Left cardiac atrium (tissue), 4 donors: ENCODE measurements at places on chromosomes 4 and X. TPM values are rescaled to one million over a fixed set of nuclear protein-coding genes. Genes with fewer than 3 reads are reported as not detected.

NKX1-1 gene
- total RNA-seq: not detected

UGT2B15 gene
- total RNA-seq: not detected

ETDB gene
- total RNA-seq: not detected

PAK3 gene
- 0.29 TPM for total RNA-seq

DNA sequence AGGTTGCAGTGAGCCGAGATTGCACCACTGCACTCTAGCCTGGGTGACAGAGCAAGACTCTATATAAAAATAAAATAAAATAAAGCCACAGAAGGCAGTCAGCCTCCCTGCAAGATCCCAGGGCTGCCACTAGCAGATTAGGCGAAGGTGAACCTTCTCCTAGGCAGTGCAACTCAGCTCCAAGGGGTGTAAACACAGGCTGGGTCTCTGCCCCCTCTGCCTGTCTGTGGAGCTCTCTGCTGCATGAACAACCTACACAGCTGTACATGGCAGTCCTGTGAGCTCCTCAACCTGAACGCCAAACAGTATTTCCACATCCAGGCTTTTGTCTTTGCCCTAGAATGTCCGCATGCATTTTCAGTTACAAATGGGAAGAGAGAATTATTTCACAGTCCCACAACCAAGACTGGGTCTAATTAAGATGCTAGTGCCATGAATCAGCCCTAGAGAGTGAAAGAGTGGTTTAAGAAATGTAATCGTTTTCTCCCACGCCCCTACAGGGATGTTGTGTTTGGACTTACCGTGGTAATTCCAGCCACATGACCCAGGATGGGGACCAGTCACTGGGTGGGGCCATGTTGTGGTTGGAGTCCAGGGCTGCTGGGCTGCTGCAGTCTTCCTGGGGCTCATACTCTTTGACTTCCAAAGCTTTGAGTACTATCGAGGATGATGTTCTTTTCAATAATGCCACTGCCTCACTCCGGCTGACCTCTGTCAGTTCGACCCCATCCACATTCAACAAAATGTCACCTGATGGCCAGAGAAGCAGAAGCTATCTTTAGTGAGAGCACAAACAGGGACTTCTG is 99.0 kb downstream of the FIP1L1 start:
- DNase-seq: peak; percentile 36

DNA sequence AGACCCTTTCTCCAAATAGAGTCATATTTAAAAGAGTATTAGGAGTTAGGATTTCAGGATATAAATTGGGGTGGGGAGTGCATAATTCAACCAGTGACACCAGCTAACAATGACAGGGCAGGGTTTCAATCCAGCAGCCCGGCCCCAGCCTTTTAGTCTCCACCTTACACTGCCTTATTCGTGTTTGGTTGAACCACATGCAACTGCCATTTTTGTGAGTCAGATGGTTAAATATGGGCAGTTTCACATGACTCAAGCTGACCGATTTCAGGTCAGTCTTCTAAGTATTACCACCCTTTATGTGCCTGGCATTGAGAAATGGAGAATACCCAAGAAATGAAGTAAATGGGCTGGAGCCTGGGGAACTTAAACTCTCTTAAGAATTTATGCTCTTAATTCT is 102.8 kb downstream of the STOX2 start:
- DNase-seq: no peak

- DNase-seq: no peak
Measured at GRCh38 chr4:94390804-94391410, 48.3 kb upstream of the HPGDS start.

PRSS12 gene
- not detected for total RNA-seq

DNA sequence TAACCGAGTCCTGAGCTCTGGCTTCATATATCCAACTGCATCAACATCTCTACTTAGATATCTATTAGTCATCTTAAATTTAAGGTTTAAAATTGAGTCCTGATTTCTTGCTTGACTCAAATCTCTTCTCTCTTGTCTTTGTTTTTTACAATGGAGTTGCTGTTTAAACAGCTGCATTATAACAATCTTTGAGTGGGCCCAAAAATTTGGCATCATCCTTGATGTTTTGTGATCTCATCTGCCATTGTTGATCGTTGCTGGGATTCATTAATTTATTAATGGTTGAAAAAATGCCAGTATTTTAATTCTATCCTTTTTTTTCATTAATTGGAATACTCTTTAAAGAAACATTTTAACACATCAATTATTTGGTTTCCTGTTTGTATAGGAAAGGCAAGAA is 82.2 kb downstream of the STIM2 start:
- DNase-seq: no peak

CT47C1 gene
- total RNA-seq: not detected

DNA sequence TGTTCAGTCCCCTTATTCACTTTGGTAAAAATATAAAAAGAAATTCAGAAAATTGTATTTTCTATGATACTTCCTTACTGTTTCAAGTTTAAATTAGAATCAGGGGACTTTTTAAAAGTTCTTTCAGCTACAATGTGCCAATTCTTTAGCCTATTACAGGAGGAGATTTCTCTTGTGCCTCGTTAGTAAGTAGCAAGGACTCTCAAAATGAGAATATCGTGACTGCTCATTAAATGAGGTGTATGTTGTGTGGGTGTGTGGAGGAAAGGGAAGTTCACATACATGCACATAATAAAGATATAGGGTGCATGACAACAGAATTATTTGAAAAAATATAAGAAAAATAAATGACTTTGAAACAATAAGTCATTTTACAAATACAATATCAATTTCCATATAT is 190.5 kb downstream of the DTHD1 start:
- DNase-seq: no peak

- DNase-seq: no peak
Measured at GRCh38 chr4:89538171-89538570, 230.6 kb upstream of the GPRIN3 start.

GRCh38 chr4:17400686-17401085 is 111.2 kb downstream of the QDPR start:
- DNase-seq: no peak

DNA sequence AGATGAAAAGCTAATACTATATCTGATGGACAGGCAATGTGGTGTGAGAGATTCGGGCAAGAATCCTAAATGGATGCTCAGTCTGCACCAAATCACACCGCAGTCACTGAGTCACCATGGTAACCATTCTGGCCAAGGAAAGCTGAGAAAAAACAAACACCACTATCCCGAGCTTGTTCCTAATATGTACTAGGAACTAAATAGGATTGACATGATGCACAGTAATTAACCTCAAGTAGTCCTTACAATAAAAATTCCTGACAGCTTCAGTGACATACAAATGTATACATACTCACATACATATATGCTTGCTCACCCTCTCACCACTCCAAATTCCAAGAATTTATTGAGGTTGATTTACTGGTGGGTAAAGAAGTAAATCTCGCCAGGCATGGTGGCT is 1.1 kb upstream of the RAB40A start:
- no peak for DNase-seq

TMPRSS11E gene
- total RNA-seq: not detected

EPGN gene
- total RNA-seq: 8.5 TPM

- DNase-seq: no peak
Measured at GRCh38 chr4:41129128-41129754, 85.1 kb downstream of the APBB2 start.

- no peak for DNase-seq
Measured at GRCh38 chr4:83071116-83071515, 36.1 kb downstream of the COPS4 start.

DNA sequence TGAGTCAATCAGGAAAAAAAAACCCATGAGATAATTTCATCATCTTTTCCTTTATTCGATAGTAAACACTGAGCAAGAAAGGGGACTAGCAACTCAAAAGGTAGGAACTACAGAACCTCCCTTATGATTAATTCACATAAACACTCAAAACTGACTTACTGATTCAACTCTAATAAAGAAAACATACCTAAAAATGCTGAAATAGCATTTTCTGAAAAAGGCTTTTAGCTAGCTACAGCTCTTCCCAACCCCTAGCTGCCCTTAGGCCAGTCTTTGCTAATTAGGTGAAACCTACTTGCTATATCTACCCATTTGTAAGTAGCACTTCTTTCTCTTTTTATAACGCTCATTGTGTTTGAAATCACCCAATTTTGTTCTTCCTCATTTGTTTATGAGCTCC is 150.6 kb downstream of the ATRX start:
- no peak for DNase-seq

GRCh38 chr4:103887191-103887590 is 167.4 kb upstream of the TACR3 start:
- DNase-seq: no peak

DNA sequence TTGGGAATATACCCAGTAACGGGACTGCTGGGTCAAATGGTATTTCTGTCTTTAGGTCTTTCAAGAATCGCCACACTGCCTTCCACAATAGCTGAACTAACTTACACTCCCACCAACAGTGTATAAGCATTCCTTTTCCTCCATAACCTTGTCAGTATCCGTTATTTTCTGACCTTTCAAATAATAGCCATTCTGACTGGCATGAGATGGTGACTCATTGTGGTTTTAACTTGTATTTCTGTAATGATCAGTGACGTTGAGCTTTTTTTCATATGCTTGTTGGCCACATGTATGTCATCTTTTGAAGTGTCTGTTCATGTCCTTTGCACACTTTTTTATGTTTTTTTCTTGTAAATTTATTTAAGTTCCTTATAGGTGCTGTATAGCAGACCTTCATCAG is 81.2 kb downstream of the ADAM29 start:
- no peak for DNase-seq

DNA sequence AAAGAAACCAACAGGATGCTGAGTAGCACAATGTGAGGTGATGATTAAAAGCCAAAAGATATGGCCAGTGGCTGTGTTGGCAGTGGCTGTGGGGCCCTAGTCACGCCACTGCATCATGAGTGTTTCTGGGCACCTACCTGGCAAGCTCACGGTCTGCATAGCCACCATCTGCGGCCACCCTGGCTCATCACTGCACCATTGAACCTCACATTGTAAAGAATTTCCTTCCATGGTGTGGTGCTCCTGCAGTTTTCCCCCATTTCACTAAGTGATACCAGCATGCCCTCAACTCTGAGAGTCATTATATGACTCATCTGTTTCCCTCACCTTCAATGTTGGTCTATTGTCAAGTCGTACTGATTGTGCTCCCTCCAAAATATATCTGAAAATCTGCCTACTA is 45.5 kb upstream of the CLNK start:
- no peak for DNase-seq

DSPP gene
- not detected for total RNA-seq

FTHL17 gene
- not detected for total RNA-seq

GUCY1B1 gene
- total RNA-seq: 10.5 TPM

DNA sequence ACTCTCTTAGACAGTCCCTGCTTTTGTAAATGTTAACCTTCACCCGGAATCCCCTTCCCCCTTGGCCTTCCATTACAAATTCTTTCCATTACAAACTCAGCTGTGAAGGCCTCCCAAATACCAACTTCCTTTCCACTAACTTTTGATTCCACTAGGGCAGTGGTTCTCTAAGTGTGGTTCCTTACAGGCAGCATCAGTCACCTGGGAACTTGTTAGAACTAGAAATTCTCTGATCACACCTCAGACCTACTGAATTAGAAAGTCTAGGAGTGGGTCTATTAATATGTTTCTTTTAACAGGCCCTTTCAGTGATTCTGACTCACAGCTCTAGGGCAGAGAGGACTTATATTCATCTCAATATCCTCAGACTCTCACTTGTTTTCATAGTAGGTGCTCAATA is 19.0 kb upstream of the MRPL1 start:
- DNase-seq: no peak

- DNase-seq: no peak
Measured at GRCh38 chr4:38310446-38311043, 350.3 kb downstream of the PTTG2 start.

TGIF2LX gene
- total RNA-seq: not detected

DNA sequence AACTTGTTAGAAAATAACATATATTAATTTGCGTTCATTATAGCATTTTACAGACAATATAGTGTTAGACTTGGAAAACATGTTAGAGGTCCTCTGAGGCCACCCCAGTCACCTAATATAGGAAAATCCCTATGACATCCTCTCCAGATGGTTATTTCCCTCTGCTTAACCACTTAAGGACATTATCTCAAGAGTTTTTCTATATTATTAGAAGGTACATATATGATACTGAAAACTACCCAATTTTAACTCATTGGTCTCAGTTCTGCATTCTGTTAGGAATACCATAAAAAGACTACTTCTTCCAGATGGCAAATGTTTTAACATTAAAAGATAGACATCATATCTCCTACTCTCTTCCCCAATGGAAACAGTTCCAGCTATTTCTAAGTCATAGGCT is 21.4 kb downstream of the PTPN13 start:
- DNase-seq: no peak

DNA sequence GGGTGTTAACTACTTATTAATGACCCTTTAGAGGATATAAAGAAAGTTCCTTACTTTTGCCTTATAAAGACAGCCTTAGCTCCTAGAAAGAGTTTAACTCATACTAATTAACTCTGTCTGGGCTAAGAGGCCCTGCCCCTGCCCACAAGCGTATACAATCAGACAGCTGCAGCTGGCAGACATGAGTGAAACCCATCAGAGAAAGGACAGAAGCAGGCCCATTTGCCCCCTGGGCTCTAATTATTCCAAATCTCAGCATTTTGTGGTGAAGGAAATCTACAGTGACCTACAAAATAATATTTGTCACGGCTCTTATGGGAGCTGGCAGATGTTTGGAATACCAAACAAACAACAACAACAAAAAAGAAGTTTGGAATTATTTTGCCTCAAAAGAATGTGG is 71.8 kb downstream of the CHRDL1 start:
- DNase-seq: no peak

- DNase-seq: no peak
Measured at GRCh38 chr4:128768373-128768996, 41.0 kb upstream of the JADE1 start.

DNA sequence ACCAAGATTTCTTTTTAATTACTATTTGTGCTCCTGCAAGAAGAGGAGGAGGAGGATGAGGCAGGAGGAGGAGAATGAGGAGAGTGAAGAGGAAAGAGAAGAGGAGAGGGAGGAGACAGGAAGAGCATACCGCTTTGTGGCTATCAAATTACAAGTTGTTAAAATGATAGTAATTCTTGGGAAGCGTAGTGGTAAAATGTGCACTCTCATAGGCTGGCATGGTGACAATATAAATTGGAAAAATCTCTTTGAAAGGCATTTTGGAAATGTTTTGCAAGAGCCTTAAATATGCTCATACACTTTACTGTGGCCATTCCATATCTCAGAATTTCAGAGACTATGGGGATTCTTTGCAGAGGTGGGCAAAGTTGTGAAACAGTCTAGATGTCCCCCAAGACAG is 53.2 kb downstream of the MXRA5 start:
- no peak for DNase-seq

GRCh38 chr4:3074846-3075651 is 568 bp downstream of the HTT start:
- peak; percentile 62 for DNase-seq
